ENCODE measurements at places on chromosomes 4 and X. TPM values are rescaled to one million over a fixed set of nuclear protein-coding genes. Genes with fewer than 3 reads are reported as not detected.

GRCh38 chr4:149095811-149096210 lies 653.6 kb upstream of the NR3C2 start:
- DNase-seq, result no peak

GRCh38 chrX:129755779-129756650 lies 17.2 kb downstream of the XPNPEP2 start:
- no peak for DNase-seq

GRCh38 chr4:161813389-161813788 lies 350.4 kb downstream of the FSTL5 start:
- no peak for DNase-seq

GRCh38 chr4:40963897-40964478 lies 214.2 kb downstream of the NSUN7 start:
- no peak for DNase-seq

Gene TMEM35A
- not detected for total RNA-seq

All from activated B cell treated with CpG ODN at 0.5 μM for 24 hours (primary cell).